ENCODE measurements at places on chromosomes 7 and 10.

DNA sequence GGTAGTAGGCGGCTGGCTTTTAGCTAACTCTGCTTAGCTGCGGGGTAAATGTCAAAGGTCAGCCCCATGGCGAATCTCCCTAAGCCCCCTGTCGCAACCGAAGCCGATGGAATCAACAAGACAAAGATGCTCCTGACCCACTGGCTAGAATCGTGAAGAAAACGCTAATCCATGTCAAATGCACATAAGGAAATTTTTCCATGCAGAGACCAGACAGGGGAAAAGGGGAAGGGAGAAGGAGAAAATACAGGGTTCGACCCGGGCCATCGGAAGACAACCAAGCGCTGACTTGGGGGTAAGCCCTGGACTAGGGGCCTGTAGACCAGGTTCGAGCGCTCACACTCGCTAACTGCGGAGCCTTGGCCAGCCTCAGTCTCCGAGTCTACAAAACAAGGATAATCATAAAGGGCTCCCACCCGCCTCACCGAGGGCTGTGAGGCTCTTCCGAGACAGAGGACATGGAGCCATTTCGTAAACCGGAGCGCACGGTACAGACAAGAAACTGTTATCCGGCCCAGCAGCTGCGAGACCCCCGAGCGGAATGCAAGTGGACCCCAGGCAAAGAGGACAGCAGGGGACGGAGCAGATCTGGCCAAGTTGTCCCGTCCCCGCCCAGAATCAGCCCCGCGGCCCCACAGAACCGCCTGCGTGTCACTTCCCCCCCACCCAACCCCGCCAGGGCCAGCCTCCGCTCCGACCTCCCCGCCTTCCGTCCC, 507 bp downstream of the SAR1A start:
- DNase-seq = no peak

DNA sequence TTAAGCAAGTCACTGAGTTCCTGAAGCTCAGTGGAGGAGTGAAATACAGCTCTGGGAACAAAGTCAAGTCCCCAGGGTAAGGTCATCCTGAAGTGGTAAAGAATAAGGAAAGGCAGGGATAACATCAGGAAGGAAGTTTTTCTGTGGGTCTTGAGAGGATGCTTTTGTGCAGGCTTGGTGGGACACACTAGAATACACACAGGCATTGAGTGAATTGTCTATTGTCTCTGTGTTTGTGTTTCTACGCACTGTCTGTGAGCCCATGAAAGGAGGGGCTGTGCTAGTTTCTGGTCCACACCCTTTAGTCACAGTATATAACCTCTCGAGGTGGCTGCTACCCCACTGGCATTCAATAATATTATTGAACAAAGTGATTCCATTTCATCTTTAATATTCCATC, 95.8 kb upstream of the ABCB5 start:
- DNase-seq = no peak

DNA sequence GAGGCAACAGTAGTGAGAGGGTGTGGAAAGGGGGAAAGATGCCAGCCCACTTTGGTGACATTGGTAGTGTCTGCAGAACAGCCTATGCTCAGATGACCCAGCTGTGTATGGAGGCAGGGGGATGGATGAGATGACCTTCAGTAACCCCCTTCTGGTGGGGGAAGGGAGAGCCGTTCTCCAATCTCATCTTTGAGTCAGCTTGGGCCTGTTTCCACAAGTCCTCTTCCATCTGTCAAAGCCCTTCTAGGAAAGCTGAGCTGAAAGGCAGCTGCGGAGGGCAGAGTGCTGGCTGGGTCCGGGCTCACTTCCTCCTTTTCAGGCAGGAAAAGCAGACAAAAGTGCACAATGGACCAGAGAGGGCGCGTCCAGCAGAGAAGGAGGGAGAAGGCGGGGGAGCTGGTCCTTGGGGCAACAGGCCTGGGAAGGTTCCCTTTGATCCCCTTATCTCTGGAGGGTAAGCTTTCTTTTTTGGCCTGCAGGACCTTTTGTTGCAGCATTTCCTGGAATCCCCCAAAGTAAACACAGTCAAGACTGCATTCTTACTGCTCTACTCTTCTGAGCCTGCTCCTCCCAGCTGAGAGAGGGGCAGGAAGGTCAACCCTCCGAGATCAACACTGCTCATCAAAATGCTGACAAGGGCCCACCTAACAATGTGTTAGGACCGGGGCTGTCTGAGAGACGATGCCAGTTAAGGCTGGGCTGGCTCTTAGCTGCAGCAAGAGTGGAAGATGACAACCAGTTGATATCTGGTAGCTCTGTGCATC, 1.2 kb upstream of the LRMDA start:
- no peak for DNase-seq

- DNase-seq = no peak
Observed at GRCh38 chr7:27900006-27900405, 160.0 kb downstream of the TAX1BP1 start.

DNA sequence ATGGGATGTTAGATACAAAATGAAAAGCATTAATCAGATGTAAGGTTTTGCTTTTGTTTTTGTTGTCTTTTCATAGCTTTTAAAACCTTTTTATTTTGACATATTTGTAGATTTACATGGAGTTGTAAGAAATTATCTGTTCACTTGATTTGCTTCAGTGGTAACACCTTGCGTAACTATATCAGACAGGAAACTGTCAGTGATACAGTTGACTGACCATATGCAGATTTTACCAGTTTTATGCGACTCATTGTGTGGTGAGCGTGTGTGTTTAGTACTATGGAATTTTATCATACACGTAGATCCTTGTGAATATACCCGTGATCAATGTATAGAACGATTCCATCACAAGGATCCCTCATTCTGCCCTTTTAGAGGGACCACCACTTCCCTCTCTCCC, 701.4 kb downstream of the SUGCT start:
- DNase-seq = no peak

DNA sequence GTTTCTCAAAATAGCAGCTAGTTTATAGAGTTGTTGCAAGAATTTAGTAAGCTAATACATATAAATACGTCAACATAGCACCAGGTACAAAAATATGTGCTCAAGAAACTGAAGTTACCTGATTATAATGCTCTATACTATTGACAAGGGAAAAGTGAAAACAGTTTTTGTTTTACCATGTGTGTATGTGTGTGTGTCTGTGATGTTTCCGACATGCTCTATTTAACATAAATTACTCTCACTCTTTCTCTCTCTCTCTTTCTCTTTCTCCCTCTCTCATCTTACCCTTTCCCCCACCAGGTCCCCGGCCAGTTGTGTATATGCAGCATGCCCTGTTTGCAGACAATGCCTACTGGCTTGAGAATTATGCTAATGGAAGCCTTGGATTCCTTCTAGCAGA, 4.3 kb downstream of the LIPN start:
- no peak for DNase-seq

DNA sequence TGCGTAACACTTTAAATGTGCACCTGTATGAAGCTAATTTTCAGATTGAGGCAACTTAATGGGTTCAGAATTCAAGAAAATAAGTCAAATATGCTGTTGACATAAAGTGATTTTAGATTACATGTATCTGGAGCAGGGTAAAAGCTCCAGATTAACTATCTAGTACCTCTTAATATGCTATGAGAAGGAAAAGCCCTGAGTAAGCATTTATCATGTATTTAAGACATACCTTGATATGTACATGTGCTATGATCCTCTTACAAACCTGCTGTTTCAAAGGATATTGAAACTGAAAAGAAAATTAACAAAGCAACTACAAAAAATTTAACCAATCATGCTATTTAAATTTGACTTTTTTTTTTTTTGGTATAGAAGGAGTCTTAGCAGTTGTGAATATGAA, 4.5 kb downstream of the SPAG6 start:
- DNase-seq = no peak

GRCh38 chr7:136036336-136036735, 59.2 kb upstream of the MTPN start:
- no peak for DNase-seq

All from CD4-positive, alpha-beta T cell treated with Interleukin-17A for 4 hours (primary cell).